ENCODE measurements at places on chromosomes 2 and 18.

- DNase-seq: no peak
These were observed 115.5 kb upstream of the CYP26B1 start for GRCh38 chr2:72263043-72263775.

GRCh38 chr2:82795446-82795845, 1663.6 kb downstream of the SUCLG1 start:
- no peak for DNase-seq

DNA sequence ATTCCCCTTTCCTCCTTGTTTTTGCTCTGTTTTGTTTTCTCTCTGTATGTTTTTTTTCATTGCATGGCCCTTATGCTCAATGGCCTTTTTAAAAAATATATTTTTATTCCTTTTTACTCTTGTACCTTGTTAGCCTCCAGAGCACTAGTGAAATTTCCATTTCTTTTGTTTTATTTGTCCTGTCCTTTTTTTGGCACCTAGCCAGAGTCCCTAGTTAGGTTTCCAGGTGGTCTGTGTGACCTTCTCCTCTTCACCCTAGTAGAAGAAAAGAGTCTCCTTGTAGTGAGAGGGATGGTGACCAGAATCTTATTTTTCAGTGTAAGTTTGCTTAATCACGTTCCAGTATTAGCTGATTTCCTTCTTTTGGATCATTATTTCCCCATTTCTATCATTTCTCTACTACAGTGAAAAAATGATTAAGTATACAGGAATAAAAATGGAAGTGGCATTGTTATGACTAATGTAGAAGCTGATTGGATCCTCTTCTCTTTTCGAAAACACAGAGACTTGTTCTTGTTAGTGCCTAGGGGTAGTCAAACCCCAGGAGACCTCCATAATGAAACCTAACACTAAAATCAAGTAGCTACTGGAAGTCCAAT, 65.9 kb downstream of the NBEAL1 start:
- no peak for DNase-seq

GRCh38 chr2:218458598-218458997, 39.7 kb downstream of the VIL1 start:
- no peak for DNase-seq

- DNase-seq: no peak
These were observed 37.6 kb downstream of the CENPO start for GRCh38 chr2:24830786-24831185.

DNA sequence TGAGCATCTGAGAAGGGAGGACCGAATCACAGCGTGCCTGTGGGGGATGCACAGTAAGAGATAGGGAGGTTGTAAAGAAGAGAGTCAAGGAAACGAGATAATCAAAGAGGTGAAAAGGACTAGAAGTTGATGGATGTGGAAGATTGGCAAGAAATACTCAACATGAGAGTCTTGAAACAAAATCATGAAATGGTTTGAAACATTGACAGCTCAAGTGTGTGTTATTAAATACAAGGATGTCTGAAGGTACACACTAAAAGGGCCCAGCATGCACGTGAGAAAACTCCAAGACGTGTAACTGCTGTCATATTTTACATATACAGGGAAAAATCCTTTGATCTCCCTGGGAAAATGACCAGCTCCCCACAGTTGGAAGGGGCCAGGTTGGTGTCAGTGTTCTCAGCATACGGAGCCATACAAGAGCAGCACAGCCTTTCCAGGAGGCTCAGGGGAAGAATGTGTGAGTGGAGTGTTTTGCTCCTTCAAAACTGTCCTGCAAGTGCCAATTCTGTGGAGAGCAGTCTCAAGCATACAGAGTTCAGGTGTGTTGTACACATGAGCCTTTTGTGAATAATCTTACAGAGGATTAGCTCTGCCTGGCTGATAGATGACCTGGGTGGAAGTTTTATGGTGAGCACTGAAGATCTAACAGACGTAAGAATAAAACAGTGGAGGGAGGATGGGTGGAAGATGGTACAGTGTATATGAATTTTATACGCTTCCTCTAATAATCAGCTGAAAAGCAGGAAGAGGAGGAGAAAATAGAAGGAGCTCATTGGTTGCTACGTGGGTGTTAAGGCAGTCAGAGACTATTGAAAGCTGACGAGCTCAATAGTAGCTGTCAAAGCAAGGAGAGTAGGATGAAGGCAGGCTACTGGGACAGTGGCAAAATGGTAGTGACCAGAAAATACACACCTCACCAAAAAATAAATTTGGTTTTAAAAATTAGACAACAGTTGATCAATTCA, 126.8 kb downstream of the ATP9B start:
- DNase-seq: no peak

DNA sequence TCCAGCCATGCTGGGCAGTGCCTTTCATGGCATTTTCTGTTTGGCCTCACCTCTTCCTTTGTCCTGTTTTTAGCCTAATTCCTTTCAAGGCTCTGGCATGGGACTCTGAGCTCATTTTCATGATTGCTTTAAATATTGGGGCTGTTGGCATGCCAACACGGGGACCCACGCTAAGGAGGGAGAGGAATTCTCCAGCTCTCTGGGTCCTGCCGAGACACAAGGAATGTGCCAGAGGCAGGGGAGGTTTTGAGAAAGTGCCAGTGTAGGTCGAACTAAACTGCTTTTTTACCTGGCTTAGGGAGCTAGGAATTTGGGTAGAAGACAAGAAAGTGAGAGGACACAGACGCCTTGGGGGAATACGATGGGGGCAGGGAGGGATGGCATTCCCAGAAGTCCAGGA, 42.3 kb downstream of the RPL37A start:
- DNase-seq: no peak

GRCh38 chr2:235087832-235088495, 136.1 kb downstream of the SH3BP4 start:
- no peak for DNase-seq

DNA sequence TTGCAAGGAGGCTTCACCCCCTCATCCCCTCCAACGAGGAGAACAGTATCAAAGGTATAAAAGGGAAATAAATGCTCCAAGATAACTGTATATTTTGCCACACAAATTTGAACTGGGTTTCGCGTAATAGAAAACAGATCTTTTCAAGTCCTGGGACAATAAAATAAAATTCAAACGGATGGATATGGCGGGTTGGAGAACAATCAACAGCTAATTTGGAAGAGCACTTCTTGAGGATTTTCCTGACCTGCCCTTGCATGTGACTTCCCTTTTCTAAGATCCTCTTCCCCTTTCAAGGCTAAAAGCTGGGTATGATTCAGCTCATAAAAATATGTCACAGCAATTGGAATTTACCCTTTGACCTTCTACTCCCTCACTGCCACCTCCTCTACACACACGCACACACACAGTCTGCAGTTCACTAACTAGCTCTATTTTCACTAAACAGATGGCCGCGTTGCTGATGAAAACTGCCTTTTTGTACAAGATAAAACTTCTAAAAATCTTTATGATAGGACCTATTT, 386.9 kb downstream of the FIGN start:
- peak; percentile 47 for DNase-seq

GRCh38 chr2:67854798-67855197, 208.0 kb downstream of the C1D start:
- DNase-seq: no peak

DNA sequence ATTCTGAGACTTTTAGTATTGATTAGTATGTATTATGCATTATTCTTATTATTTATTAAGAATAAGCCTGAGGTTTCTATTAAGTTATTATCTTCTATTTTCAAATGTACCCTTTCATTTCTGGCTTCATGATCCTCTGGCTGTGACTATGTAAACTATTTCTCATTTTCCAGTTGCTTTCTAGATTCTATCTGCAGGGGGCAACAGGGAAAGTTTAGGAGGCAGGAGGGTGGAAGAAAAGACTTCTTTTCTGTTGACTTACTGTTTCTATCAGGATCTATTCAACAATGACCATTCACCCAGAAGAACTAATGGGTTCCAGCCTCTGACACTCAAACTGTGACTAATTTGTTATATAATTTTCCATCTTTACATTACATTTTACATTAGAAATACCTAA, 653.4 kb upstream of the FSHR start:
- DNase-seq: no peak

GRCh38 chr2:177537636-177538035, 145.1 kb downstream of the AGPS start:
- no peak for DNase-seq

DNA sequence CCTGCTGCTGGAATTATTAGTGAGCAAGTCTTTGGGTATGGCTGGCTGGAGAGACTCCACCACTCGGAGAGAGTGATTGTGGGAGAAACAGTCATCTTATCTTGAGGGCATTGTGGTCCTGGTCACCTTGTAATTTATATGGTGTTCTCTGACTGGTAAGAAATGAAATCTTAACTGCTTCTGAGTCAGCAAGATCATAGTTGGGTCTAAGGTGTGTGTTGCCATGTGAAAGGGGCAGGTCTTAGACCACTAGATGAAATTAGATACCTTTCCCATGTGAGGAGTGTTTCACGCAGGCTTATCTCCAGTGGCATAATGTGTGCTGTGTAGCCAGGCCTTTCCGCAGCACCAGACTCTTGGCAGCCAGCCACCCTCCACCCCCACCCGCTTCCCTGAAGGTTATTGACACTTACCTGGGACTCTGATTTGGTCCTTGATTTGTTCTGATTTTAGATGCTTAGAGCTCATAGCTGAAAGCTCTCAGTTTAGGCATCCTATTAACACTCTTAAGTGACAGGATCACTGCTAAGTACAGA, 7.7 kb downstream of the MAPRE3 start:
- DNase-seq: no peak

- DNase-seq: no peak
These were observed 264.1 kb downstream of the EXOC6B start for GRCh38 chr2:72561621-72562318.

DNA sequence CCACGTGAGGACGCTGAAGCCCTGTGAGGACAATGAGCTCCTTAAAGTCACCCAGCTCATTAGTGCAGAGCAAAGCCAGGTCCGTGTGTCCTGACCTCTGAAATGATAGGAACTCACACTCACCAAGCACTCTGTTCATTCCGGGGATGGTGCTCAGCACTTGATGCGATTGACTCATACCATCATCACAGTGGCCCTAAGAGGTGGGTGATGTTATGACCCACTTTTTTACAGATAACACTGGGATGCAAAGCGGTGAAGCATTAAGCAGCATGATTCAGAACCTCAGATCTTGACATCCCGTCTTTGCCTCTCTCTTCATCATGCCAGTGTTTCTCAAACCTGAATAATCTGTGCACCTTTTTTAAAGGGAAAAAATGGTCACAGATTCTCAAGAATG, 234.8 kb downstream of the ALPK2 start:
- DNase-seq: no peak

DNA sequence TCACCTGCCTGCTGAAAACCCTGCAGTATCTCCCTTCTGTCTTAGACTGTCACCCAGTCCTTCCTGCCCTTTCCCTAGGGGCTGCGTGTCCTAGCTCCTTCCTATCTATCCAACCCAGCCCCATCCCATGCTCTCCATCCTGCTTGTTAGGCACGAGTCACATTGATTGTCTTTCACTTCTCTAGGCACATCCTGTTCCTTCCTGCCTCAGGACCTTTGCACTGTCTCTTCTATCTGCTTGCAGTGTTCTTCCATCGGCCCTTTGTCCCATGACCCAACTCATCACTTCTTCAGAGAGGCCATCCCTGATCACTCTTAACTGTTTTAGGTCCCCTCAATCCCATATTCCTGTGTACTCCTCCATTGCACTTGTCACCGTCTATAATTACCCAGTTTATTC, 50.4 kb downstream of the MERTK start:
- no peak for DNase-seq

DNA sequence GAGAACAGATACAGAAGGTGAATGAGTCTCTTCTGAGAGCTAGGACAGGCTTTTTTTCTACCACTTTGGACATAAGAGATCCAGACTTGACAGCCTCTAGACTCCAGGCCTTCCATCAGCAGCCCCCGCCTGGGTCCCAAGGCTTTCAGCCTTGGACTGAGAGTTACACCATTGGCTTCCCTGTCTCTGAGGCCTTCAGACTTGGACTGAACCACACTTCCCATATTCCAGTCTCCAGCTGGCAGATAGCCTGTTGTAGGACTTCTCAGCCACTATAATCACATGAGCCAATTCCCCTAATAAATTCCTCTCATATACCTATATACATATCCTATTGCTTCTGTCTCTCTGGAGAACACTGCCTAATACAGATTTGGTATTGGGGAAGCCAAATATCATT, 128.2 kb downstream of the MCFD2 start:
- DNase-seq: no peak

DNA sequence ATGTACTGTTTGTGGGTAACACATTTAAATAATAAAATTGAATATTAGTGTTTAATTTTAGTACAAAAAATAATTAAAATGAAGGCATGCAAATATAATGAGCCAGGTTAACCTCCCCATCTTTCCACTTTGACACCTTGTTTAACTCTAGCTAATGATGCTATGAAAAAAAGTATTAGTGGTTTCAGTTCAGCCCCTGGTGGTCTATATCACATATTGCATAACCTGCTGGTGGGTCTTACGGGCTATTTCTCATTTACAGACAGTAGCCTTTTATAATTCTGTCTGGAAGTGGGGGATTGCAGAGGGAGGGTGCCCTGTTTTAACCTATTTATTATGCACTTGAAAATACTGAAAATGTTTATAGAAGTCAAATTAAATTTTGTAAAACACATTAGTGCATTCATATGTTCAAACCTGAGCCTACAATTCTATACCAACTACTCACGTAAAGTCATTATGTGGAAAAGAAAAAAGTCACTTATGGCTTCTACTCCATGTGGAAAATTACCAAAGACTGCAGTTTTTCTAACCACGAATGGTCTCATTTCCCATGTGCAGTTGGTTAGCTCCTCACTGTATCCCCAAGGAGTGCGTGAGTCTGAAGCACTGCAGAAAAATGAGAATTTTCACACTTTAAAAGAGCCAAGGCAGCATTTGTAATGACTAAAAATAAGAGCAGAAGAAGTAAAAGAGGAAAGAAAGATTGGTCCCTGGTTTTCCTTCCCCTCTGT, 381.0 kb downstream of the MTX2 start:
- no peak for DNase-seq

- no peak for DNase-seq
These were observed 89.5 kb downstream of the SMAD7 start for GRCh38 chr18:48861181-48861708.

- DNase-seq: no peak
These were observed 3.3 kb downstream of the VPS54 start for GRCh38 chr2:64015898-64016297.

DNA sequence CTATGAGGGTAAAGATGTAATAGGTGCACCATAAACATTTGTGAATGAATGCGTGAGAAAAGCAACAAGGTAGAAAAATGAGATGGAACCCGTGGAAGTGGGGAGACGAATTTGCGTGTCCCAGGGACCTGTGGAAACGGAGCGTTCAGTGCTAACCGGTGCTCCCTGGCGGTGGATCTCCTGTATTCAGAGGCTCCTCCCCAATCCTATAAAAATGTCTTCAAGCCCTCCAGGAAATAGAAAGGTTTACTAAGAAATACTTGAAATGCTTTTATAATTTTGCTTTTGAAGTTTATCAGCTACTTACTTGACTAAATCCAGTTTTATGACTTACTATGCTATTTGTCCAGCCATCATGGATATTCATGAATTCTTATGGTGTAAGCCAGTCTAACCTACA, 62.8 kb upstream of the RBM44 start:
- no peak for DNase-seq

GRCh38 chr2:96552315-96553175, 16.0 kb downstream of the ARID5A start:
- DNase-seq: no peak

Data from GDM1 (cell line).